Lower lobe of right lung (tissue), 2 donors: ENCODE measurements at places on chromosomes 16 and 17. TPM values are rescaled to one million over a fixed set of nuclear protein-coding genes. Genes with fewer than 3 reads are reported as not detected.

The CLEC3A gene
- total RNA-seq = not detected

The SHBG gene
- not detected for total RNA-seq

The NOTUM gene
- 4.4 TPM for total RNA-seq

The WRAP53 gene
- 8.3 TPM for total RNA-seq

The KRTAP2-2 gene
- not detected for total RNA-seq
